ENCODE measurements at places on chromosomes 16 and 17.

DNA sequence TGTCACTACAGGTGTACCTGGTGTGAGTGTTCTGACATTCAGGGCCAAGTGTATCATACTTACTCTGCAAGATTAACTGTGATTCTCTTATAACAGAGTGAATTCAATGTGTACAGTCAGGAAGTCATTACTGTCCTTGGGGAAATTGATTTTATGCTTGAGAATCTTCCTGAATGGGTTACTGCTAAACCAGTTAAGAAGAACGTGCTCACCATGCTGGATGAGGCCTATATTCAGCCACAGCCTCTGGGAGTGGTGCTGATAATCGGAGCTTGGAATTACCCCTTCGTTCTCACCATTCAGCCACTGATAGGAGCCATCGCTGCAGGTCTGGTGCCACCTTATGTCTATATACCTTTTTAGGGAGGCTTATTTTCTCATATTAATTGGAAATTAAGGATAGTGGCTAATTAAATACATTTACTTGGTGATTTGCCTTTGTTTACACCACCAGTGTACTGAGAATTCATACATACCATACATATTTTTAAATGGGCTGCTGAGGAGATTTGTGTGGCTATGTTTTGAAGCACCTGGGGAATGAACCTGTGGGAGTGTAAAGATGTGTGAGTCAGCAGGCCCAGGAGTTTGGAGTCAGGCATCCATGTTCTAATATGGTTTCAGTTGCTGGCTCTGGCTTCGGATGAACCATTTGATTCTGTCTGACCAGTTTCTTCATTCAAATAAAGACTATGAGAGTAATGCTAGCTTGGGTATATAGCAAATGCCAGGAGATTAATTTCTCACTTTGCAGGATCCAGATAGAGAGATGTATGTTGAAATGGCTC lies 3.1 kb downstream of the ALDH3A2 start:
- no peak for DNase-seq

DNA sequence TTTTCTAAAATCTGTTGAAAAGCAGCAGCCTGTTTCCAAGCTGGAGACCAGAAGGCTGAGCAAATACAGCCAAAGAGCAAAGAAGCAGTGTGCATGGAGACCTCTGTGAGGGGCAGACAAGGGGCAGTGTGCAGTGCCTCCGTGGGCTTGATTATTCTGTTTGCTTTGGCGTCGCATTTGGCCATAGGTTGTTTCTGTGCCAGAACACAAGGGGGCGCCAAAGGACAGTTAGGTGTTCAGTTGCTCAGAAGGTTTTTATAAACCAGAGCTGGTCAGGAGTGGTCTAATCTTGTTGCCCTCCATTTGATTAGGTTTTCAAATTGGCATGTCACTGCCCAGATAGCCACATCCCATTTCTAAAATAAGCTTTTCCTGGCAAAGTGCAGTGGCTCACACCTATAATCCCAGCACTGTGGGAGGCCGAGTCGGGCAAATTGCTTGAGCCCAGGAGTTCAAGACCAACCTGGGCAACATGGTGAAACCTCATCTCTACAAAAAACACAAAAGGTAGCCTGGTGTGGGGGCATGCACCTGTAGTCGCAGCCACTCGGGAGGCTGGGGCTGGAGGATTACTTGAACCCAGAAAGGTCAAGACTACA lies 10.6 kb downstream of the MYH3 start:
- peak; percentile 30 for DNase-seq

DNA sequence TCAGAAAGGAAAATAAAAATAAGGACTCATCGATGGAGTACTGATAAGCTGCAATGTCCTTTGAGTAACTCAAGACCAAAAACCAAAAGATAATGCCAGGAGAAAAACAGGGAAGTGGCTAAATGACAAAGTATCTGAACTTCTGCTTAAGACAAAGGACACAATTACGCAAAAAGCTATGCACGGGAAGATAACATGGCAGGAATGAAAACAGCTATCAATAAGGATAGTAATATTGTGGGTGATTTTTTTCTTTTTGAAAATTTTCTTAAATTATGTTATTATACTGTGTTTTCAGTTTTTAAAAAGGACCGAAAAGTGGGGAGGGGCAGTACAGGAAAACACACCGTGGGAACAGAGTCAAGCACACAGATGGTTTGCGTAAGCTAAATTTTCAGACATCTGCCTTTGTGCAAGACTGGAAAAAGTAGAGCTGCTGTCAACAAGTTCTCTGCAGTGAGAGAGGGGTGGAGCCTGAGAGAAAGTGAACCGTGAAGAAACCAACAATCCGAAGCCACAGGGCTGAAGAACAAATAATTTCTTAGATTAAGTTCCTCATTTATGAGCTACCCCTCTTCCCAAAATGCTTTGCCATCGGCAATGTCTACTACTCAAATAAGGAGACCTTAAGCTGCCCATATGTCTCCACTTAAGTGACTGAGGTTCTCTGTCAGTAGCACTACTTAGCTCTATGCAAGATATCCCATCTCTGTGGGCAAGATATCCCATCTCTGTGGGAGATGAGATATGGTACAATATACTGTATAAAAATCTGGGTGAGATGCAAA lies 99.9 kb upstream of the CORO6 start:
- DNase-seq, result no peak

GRCh38 chr16:81695321-81696165 lies 83.5 kb upstream of the PLCG2 start:
- no peak for DNase-seq

DNA sequence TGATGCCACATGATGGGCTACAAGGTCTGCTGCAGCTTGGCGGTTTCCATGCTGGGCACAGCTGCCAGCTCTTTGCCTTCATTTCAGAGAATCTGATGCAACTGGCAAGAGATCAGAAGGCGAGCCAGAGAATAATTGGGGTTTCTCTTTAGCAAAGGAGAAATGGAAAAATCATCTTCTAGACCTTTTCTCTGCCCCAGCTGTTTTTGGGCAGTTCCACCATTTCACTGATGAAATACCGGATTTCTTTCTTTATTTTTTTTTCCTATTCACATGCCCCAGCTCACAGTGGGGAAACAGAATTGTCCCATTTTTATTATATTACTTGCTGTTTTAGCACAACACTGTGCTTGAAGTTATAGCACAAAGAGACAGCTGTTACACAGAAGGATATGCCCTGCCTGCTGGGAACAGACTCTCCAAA lies 439.3 kb upstream of the GOT2 start:
- DNase-seq, result no peak

DNA sequence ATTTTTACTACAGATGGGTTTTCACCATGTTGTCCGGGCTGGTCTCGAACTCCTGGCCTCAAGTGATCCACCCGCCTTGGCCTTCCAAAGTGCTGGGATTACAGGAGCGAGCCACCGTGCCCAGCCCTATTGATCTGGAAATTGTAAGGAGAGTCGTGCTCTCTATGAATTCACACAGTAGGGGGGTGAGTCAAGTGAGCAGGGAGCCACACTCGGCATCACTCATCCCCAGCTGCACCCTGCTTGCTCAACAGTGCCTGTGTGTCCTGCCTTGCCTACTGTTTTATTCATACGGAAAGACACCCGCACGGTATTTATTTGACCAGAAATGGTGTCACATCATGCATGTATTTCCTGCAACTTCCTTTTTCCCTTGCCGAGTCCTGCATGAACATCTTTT lies 157.2 kb upstream of the FOXF1 start:
- DNase-seq, result no peak

- DNase-seq, result no peak
Observed at GRCh38 chr17:35868737-35869136, at the start of gene HEATR9. Gene HEATR9, minus strand, starts transcription at chr17:35868891. Its CDS starts 149 bp downstream, at chr17:35868742.

All from stimulated activated CD8-positive, alpha-beta memory T cell treated with anti-CD3 and anti-CD28 coated beads, Interleukin-15, amount 100 ng/mL, for 48 hours (primary cell).